GF-D8 (cell line): ENCODE measurements at places on chromosomes 16 and 17.

- peak; percentile 47 for DNase-seq
Observed at GRCh38 chr16:17476414-17477259, 5.9 kb upstream of the XYLT1 start.

GRCh38 chr16:79456036-79456435 is 144.5 kb downstream of the MAF start:
- no peak for DNase-seq

DNA sequence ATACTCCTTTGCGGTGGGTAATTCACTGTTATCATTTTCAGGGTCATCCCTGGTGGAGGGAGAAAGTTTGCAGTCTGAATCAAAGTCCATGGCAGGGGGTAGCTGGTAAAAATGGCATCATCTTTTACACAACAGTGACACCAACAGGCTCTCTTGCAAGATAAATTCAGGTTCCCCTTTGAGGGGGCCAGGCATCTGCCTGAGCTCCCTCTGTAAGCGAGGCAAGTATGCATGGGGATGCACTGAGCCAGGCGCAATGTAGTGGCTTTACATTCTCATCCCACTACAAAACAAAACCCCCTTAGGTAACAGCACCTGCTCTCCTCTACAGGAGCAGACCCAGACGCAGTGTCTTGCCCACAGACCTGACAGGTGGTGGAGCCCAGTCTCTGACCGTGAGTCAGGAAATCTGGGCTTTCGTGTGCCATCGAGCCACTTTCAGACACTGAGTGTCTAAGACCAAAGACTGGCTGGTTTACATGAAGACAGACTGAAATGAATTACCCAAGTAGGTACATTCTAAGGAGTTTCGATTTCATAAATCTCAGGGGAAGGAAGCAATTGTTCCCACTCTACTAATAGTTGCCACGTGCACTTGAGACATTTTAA is 17.7 kb downstream of the LITAFD start:
- no peak for DNase-seq

- no peak for DNase-seq
Observed at GRCh38 chr16:7990626-7991260, 599.6 kb downstream of the TMEM114 start.

DNA sequence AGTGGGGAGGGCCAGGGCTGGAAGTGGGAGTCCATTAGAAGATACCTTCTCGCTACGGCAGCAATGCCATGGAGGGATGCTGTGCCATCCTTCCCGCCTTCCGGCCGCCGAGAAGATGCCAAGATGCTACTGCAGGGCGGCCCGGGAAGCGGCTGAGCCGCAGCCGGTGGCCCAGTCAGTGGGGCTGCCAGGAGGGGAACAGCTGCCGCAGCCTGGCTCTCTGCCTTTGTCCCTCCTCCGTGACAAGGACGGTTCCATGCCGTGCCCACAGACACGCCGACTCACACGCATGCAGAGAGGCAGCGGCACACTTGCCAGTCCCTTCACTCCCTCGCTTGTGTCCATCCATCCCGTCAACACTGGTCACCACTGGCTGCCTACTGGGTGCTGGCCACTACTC is 20.2 kb upstream of the NCBP3 start:
- no peak for DNase-seq

DNA sequence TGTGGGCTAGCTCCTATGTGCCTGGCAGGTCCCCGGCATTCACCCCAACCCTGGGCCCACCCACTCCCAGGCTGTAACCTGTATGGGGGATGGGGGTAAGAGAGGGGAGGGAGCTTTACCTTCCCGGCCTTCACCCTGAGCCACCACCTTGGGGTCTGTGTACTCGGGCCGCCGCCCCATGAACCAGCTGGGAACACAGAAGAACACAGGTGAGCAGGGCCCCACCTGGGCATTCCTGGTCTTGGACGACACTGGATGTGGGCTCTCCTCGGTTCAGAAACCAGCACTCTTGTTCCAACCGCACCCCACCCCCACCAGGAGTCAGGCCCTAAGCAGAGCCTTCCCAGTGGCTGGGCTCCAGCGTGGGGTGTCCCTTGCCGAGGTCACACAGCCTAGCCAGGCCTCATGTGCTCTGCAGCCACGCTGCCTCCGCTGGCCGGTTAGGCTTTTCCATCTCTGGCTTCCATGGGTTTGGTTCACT is 18.8 kb downstream of the B9D1 start:
- DNase-seq = no peak

DNA sequence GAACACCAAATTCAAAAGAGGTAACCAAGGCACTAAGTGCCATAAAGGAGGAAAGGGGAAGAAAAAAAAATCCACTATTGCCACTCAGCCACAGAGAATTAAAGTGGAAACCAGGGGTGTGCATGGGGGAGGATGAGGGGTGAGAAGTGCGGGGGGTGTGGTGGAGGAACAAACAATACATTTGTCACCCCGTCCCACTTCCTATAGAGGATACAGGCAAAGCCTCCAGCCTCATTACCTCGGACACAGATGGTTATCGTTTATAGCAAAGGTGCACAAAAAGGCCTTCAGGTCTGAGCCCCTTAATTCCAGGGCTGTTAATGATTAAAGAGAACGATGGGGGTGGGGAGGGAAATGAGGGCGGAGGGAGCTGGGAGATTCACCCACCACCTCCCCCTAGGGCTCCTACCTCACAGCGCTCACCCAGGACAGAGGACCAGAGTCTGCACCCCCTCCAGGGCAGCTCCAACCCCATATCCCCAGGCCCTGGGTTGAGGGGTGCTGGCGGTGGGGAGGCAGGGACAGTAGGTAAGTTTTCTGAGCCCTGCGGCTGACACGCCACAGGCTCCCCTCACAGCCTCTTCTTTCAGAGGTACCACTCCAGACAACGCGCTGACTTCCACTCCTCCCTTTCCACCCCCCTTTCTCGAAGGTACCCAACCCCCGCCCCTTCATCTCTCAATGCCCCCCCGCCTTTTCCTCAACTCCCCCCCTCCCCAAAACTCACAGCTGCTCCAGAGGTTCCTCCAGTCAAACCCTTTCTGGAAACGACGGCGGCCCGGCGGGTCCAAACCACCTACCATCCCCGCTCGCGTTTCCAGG is 470 bp downstream of the DCUN1D3 start:
- DNase-seq = peak; percentile 9

- no peak for DNase-seq
Observed at GRCh38 chr17:9872852-9873251, 32.2 kb downstream of the RCVRN start.

DNA sequence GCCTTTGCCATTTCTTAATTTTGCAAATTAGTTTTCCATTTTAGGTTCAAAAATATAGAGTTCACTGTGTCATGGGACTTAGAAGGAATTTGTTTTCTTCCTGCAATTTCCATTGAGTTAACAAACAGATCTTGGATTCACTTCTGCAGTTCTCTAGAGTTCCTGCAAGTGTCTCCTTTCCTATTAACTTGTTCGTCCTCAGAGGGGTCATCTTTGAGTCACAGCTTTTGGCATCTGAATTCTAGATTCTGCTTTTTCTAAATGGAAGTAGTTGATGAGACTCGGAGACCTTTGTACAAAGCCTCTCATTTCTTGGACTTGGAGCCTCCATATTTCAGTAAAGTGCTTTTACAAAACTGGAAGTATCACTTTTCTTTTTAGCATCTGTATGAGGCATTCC is 323.3 kb downstream of the BCAS3 start:
- DNase-seq = no peak

GRCh38 chr17:78532922-78533640 is 44.1 kb downstream of the DNAH17 start:
- no peak for DNase-seq

DNA sequence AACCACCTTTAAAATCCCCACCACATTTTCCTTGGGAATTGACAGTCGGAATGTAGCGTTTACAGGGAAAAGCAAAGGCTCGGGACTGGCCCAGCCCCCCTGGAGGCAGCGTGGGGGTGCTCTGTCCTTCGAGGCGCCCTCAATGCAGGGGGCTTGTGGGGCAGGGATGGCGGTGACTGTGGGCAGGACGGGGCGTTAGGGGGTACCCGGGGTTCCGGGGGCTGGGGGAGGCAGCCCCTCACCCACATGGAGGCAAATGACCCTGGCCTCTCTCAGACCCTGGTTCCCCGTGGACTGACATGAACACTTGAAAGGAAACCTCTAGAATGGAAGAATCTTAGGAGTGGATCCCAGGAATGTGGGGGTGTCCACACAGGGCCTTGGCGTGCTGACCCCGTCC is 78.4 kb upstream of the GNG13 start:
- no peak for DNase-seq

- no peak for DNase-seq
Observed at GRCh38 chr16:19164285-19164684, 3.8 kb upstream of the SYT17 start.

GRCh38 chr17:44198721-44199552 is 747 bp downstream of the ATXN7L3 start:
- no peak for DNase-seq

DNA sequence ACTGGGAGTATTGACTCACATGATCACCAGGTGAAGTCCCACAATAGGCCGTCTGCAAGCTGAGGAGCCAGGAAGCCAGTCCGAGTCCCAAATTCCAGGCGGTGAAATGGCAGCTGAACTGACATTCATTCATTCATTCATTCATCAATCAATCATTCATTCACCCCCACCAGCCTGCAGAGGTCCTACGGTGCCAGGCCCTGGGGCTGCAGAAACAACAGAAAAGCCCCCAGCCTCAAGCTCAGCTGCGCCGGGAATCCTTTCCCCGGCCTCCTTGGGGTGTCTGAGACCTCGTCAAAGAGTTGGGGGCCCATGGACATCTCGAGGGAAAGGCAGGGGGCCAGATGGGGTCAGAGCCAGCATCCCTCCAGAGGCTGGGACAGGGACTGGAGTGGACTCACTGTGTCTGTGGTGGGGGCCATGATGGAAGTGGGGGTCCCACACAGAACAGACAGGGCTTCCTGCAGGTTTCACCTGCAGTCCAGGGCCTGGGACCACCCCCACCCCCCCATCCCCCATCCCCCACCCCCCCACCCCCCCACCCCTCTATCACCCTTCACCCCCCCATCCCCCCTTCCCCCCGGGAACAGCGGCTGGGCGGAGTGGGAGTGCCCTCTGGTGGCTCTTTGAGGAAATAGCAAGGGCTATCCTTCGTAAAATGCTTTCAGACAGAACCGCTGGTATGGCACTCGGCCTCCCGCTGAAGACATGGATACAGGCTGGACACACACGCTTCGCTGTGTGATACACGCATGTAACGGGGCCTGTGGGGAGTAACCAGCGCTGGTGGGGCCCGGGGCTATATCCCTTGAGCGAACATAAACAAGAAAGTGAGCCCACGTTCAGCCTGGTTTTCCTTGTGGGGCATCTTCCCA is 8.5 kb upstream of the ZC3H18 start:
- DNase-seq = no peak

DNA sequence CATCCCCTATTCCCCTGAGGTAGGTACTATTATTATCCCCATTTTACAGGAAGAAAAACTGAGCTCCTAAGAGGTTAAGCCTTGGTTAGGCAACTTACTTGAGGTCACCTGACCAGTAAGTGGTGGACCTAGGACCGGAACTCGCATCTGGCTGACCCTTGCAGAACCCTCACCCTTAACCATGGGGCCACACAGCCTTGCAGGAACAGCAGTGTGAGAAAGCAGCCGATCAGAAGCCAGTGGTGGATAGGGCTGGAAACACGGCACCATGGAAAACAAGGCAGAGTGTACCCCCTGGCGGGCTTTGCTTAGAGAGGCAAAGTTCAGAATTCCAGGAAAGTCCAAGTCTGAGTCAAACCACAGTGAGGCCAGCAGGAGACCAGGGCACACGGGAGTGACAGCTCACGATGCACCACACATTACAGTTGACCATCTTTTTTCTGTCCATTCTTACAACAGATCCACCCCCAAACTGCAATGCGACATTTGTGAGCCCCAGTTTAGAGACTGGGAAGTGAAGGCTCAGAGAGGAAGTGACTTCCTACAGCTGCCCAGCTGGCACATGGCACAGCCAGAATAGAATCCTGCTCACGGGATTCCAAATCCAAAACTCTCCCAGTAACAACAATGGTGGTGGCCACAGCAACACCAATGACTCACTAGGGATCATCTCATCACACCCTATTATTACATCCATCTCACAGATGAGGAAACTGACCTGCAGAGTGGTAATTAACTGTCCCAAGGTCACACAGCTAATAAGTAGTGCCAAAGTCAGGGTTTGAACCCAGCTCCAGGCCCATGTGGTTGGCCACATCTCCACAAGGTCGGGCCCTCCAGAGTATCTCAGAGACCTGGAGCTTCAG is 20.3 kb downstream of the KIFC3 start:
- DNase-seq = no peak

DNA sequence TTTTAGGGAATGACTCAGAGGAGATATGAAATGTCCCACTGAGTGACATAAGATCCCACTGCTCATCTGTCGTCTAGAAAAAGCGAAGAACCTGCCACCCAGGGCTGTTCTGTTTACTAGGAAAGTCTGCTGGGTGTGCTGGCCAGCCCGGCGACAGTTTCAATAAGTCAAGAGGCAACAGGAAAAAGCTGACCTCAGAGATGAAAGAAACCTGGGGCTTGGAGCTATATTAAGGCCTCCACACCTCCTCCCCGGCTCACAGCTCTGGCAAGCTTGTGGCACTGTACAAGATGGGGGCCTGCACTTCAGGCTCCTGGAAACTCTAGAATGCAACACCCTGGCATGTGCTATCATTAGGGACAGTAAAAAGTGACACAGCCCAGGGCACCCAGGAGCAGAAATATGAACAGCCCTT is 10.6 kb downstream of the ZFHX3 start:
- DNase-seq = no peak

DNA sequence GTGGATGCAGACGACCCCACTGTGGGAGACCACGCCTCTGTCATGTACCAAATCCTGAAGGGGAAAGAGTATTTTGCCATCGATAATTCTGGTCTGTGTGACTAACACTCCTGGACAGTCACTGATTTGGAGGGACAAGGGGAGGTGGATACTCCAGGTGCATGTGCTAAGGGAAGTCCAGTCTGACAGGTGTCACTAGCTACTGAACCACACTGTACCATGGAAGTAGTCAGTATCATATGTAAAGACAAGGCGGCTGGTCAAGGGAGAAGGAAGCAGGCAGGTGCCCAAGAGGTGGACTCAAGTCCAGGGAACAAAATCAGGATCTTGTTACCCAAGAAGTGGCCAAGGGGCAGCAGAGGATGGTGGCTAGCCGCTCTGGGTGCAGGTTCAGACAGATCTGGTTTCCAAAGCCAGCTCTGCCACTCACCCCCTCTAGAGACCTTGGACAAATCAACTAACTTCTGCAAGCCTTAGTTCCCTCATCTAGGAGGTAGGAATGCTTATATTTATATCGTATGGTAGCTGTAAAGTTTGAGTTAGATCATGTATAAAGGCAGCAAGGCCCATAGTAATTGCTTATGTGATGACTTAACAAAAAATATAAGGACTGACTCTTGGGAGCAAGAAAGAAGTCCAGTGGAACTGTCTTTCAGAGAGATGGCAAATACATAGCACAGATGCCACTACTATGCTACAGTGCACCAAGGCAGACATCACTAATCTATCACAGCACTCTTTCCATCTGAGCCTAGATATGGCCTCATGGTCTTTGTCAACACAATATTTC is 22.1 kb downstream of the CDH5 start:
- no peak for DNase-seq
